ENCODE measurements at places on chromosomes 1 and 21.

DNA sequence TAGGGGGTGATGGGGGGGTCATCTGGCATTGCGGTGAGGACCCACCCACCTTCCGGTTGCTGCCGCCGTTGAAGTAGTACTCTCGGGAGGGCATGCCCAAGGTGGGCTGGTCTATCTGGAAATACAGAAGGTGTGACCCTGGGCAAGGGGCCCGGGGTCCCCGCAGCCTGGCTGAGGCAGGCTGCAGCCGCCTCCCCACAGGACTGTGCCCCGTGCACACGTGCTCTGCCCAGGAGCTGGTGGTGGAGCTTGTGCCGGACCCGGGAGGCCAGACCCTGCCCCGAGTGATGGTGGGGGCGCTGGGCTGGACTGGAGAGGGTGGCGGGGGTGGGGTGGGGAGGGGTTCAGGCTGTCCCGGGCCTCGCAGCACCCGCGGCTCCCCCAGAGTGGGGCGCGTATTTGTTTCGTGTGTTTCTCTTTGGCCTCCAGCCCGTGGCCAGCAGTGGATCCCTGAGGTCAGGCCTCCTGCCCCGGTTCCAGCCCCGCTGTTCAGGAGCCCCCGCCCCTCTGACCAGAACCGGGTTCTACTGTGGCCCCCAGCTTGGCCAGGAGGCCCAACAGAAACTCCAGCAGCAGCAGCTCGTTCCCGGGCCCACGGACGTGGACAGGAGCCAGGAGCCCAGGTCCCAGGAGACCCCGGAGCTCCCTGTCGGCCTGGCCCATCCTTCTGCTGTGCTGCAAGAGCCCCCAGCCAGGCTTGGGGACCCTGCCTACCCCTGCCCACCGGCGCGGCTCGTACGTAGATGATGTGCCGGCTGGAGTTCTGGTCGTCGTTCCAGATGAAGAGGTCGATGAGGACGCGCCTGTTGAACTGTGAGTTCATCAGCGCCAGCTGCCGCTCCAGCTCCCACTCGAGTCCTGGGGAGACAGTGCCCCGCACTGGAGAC lies 19.2 kb downstream of the PRXL2B start:
- no peak for DNase-seq

DNA sequence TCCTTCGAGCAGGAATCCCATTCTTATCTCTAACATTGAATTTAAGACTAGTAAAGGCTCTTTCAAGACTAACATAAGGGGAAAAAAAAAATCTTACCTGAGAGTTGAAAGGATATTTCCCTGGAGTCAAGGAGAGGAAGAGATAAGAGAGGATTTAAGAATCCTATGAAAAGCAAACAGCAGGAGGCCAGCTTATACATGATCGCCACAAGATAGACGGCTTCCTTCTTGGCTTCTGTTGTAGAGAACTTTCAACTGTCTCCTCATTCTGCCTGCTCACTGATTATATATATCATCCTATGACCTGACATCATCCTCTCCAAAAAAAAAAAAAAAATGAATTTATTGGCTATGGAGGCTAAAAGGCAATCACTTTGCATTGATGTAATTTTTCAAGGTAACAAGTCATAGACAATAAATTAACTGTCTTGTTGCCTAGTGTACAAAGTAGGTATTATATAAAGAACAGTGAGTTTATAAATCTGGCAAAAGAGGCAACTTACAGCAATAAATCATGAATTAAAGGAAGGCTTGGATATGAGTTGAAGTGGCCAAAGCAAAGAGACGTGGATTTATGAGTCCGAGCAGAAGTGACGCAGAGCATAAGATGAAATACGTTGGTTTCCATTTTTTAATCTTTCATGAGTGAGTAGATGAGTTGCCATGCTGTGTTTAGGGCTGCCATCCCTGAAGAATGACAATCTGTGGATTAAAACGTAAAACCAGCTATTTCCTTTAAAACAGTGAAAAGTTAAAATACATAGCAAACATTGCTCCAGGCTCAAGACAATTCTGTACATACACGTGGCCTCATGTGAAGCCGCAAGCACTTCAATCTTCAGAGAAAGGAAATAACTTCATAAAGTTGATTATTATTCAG lies at the start of gene UTS2:
Gene UTS2 (minus strand): TSS at position 262 of the 880 bp plus-strand sequence. CDS start 62 bp downstream, at position 200.
- no peak for DNase-seq

- DNase-seq = no peak
These were observed 94.5 kb downstream of the GLIS1 start for GRCh38 chr1:53644496-53644895.

DNA sequence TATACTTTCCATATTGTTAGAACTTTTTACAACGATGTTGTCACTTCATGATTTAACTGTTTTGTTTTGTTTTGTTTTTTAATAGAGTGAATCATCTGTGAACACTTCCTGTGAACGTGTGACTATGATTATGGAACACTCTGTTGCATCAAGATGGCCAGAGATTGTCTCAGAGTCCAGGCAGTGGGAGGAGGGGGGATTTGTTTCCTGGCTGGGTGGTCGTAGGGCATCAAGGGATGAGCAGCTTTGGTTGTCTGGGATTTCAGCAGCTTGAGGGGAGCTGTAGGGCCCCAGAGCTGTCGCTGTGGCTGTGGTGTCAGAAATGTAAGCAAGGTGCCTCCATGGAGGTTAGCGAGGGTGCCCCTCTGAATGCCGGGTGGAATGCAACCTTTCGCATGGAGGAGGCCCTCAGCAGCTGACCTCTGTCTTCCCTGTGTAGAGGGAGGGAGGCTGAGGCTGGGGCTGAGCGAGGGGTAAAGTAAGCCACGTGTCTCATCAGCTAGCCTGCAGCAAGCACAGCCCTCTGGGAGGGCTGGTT lies 21.4 kb downstream of the NEK2 start:
- DNase-seq = no peak

DNA sequence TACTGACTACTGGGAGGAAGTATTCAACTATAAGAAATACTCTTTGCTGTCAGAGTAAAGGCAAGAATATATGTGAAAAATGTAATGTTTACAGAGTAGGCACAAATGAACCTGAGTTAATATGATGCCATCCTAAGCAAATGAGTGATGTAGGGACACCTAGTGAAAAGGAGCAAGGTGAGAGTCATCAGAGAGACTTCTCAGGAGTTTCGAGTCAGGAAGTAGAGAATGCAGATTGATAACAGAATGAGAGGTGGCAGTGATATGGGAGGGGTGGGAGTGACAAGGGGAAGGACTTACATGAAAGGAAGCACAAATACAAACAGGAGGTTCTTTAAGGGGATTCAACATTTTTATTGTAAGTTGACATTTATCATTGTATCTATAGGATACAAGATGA lies 10.2 kb downstream of the PRCC start:
- DNase-seq = no peak

DNA sequence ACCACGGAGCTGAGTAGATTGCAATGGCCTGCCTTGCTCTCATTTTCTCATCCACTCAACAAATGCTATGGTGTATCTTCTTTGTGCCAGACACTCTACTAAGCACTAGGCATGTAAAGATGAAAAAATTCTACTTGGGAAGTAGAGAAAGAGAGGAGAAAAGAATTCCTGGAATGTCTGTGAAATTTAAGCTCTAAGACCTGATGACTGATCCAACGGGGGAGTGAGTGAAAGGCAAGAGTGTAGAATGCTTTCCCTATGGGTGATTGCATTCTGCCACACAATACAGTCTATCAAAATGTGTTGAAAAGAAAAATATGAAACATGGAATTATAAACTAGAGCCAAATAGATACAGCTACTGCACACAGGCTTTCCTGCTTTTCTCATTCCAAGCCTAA lies 82.3 kb downstream of the CYYR1 start:
- DNase-seq = no peak

Measured in putamen (tissue), 1 donor.